NCI-H1417 treated with DMSO at 0.1 percent for 48 hours (cell line): ENCODE measurements at places on chromosomes 1 and 21.

- no peak for DNase-seq
These were observed 88.7 kb downstream of the RABGAP1L start for GRCh38 chr1:174248041-174248440.

DNA sequence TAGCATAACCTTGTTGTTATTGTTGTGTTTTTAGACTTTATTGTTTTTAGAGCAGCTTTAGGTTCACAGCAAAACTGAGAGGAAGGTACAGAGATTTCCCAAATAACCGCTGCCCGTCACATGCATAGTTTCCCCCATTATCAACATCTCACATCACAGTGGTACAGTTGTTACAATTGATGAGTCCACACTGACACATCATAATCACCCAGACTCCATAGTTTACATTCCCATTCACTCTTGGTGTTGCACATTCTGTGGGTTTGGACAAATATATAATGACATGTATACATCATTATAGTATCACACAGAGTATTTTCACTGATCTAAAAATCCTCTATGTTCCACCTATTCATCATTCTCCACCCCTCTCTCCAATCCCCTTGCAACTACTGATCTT is 25.9 kb upstream of the TOR3A start:
- DNase-seq, result no peak

DNA sequence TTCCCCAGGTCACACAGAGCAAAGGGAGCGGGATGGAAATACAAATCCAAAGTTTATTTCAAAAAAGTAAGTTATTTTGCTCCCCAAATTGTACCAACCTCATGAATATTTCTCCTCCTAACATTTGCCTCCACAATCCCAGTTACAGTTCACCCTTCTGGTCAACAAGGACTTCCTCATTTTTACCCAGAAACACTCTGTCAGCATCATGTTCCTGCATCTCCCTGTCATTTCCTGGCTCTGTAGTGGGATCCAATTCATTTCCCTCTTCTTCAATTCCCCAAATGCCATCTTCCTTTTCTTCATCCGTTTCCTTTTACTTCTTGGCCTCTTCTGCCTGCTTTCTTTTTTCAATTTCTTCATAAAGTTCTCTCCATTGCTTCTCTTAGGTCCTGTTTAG is 32.0 kb upstream of the EPS15 start:
- DNase-seq, result no peak

DNA sequence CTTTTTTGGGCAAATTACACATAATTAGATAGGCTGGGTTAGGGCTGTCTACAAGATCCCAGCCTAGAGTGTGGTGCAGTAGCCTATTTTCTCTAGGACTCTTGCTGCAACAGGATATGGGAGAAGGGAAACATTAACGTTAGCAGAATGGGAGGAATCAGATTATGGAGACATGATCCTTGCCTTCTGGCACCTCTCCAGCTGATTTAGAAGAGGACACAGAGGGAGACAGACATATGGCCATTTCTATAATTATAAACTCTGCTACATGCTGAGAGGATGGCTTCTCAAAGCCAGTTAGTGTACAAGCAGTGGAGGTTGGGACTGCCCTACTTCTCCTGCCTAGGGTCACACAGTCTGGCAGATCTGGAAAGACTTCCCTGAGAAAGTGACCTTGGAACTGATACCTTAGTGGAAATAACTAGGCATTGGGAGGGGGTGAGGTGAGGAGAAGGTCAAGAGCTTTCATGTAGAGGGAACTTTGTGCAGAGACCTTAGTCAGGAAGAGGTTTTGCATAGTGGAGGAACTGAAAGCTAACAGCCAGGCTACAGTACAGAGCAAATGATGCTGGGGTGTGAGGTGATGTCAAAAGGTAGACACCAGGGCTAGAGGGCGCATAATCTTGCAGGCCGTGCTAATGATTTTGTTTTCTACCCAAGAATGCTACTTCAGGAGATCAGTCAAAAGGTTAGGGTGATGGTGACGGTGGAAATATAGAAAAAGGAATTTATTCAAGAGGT is 1.2 kb upstream of the CD1D start:
- no peak for DNase-seq

GRCh38 chr1:155136748-155137147 is 1.1 kb downstream of the SLC50A1 start:
- DNase-seq, result no peak
